Activated CD4-positive, alpha-beta T cell treated with anti-CD3 and anti-CD28 coated beads, Interleukin-2, amount 50 U/mL, for 4 hours (primary cell): ENCODE measurements at places on chromosomes 3 and 15.

DNA sequence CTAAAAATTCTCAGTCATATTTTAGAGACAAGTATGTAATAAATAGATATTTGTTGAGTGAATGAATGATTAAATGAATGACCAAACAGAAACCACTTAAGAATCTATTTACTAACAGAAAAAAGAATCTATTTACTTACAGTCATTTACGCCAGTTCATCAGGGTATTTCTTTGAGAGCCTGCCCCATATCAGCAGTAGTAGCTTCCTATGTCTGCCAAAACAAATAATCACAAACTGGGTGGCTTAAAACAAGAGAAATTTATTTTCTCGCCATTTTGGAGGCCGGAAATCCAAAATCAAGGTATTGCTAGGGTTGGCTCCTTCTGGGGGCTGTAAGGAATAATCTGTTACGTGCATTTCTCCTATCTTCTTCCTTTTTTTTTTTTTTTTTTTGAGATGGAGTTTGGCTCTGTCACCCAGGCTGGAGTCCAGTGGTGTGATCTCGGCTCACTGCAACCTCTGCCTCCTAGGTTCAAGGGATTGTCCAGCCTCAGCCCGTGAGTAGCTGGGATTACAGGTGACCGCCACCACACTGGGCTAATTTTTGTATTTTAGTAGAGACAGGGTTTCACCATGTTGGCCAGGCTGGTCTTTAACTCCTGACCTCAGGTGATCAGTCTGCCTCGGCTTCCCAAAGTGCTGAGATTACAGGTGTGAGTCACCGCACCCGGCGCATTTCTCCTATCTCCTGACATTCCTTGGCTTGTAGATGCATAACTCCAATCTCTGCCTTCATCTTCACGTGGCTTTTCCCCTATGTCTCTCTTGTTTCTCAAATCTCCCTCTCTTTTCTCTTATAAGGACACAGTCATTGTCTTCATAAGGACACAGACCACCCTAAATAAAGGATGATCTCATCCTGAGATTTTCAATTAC is 65.2 kb upstream of the SPPL2A start:
- DNase-seq: no peak

GRCh38 chr3:18679238-18679637 is 254.1 kb upstream of the SATB1 start:
- DNase-seq: no peak

GRCh38 chr3:170813266-170813665 is 56.7 kb downstream of the RPL22L1 start:
- no peak for DNase-seq

DNA sequence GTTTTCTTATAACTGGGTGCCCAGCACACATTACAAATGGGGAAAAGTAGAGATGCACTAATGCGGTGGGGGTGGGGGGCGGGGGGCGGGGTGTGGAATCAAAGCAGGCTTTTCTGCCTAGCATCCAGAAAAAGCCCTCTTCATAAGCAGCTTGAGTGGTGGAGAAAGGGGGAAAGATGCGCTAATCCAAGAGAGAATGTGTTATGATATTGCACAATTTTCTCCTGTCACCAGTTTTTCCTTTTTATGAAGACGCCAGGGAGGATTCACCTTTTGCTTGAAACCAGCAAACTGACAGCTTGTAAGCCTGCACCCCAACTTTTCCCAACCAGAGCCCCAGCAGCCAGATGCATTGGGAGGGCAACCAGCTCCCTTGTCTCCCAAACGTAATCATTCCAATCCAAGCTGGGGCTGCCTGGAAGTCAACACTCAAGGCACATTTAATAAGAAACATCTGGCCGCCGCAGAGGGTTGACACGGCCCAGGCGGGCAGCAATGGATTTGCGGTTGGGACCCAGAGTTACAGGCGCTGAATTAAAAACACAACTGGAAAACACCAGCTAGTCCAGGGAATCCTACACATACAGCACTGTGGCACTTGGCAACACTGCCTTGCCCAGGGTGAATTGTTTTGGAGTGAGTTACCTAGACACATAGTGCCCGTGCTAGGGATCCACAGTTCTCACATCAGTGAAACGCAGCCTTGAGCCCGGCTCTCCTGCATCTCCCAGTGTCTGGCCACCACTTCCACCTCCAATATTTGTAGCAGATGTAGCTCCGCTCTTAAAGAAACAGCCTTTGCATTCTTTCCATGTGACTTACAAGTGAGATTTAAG is 218.5 kb upstream of the PRICKLE2 start:
- no peak for DNase-seq

DNA sequence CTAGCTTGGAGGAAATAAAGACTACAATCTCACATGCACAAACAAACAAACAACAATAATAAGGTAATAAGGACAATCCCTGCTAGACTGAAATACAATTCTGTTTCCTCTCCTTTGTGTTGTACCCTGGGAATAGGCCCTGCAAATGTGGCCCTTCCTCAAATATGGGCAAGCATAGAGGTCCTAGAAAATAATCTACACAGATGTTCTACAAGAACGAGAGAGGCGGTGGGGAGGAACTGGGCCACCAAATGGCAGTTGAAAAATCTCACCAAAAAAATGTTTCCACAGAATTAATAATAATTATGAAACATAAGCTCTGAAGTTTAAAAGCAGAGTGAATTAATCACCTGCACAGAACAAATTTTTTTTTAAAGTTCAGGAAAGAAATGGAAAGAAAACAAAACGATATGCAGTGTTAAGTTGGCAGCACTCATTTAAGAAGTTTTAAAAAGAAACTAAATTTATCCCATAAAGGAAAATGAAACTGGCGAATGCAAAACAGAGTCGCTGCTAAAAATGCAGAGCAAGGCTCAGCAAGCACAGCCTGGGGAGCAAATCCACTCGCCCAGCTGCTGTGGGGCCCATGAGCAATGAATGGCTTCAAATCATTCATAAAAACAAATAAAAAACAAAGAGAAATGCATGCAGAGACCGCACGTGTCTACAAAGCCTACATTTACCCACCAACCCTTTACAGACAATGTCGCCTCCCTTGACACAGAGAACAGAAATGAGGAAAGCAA is 475.4 kb downstream of the OCA2 start:
- DNase-seq: no peak

GRCh38 chr3:15958692-15959433 is 161.1 kb upstream of the ANKRD28 start:
- DNase-seq: no peak

DNA sequence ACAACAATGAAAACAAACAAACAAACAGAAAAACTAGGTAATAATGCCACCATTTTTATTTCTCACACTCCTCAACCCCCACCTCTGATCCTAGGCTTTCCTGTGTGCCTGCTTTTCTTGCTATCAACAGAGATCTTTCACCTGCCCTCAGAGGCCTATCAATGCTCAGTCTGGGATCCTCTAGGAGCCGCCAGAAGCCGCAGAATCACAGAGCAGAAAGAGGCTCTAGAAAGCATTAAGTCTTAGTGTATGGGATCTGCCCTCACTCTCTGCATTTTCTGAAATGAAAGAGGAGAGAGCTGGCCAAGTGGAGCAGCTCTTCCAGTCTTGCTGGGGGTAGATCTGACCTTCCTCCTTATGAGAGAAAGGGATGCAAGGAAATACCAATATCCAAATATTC is 306.8 kb downstream of the TUSC7 start:
- no peak for DNase-seq

DNA sequence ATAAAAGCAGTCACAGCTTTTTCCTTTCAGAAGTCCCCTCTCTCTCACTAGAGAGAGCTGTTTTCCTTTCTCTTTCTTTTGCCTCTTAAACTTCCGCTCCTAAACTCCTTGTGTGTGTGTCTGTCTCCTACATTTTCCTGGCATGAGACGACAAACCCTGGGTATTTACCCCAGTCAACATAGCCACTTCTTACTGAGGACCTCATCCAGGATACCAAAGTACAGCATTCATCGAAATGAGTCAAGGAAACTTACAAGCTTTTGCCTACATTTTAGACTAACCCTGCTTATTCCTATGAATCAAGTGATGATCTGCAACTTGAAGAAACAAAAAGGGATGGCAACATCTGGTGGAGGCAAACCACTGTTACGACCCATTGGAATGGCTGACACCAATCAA is 16.7 kb downstream of the PATL2 start:
- no peak for DNase-seq

GRCh38 chr15:77493324-77493907 is 72.7 kb downstream of the HMG20A start:
- no peak for DNase-seq

- DNase-seq: no peak
Observed at GRCh38 chr15:59276225-59277178, 69.9 kb downstream of the LDHAL6B start.

DNA sequence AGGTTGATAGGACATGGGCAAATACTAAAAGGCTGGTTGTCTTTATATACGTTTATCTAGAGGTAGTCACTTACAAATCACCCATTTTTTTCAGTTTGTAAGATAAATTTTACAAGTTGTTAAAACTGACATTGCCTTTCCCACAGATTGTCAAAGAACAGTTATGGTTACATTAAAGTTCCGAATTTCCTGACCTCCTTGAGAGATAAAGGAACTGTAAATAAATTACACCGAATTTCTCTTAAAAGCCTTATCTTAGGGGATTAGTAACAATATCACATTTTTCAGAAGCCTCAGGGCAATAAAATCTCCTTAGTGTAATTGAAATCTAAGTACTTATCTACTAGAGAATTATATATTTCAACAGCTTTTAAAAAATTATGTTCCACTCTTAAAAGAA is 49.5 kb downstream of the ZPLD1 start:
- no peak for DNase-seq

DNA sequence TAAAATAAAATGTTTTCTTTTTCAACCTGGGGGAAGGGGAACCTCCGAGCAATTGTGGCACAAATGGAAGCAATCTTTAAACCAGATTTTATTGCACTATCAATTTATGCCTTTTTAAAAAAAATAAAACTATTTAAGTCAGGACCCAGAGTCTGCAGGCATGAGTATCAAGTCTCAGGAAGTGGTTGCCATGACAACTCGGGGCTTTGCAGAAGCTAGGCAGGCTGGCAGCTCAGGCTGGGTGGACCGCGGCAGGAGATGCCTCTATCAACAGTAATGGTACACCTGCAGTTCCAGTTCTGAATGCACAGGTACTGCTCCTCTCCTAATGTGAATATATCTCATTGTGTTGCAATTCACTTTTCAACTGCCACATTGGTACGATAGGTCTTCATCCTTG is 447.7 kb downstream of the GABRG3 start:
- no peak for DNase-seq
